ENCODE measurements at places on chromosomes 4 and X. TPM values are rescaled to one million over a fixed set of nuclear protein-coding genes. Genes with fewer than 3 reads are reported as not detected.

GRCh38 chr4:140135529-140136088, 18.4 kb downstream of the MAML3 start:
- no peaks in the 10 kb centered on the region for H3K4me1 ChIP-seq
- H3K36me3 ChIP-seq = no peaks in the 10 kb centered on the region
- no peak for DNase-seq
- H3K27ac ChIP-seq = no peak overlapping the region

GRCh38 chr4:114986133-114986532, 127.3 kb downstream of the NDST4 start:
- H3K27me3 ChIP-seq = no peaks in the 10 kb centered on the region
- no peaks in the 10 kb centered on the region for H3K36me3 ChIP-seq
- H3K4me3 ChIP-seq = no peak overlapping the region
- H3K4me1 ChIP-seq = no peaks in the 10 kb centered on the region

DNA sequence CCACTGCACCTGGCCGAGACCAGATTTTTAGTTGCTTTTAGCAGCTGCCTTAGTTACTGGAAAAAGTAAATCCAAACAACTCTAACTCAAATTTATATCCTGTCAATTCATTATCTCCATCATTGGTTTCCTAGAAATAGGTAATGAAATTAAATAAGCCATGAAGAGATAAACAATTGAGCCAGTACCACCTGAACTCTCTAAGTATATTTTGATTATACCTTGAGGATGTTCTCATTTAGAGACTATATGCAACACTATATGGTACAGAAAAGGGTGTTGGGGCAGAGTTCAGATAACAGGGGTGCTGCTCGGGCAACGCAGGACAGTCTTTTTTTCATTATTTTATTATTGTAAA, 35.0 kb downstream of the SAT1 start:
- H3K36me3 ChIP-seq = no peaks in the 10 kb centered on the region
- H3K4me3 ChIP-seq = no peak overlapping the region
- no peak for DNase-seq
- no peaks in the 10 kb centered on the region for H3K27me3 ChIP-seq
- peak overlapping the region; percentile 27 for H3K27ac ChIP-seq
- no peaks in the 10 kb centered on the region for H3K4me1 ChIP-seq

DNA sequence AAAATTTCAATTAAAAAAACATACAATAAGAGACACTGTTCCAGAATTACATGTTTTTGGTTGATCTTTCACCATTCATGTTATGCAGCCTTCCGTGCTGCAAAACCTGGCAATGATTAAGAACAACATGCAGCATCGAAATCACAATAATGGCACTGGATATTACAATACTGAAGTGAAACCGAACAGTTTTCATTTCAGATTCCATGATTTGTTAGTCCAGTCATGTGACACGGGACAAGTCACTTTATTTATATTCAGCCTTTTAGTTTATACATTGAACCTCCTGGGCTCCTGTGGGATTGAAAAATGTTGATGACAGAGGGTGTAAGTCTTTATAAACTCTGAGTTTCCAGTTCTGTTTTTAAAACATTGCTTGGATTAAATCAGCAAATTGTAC, 142.5 kb upstream of the TTC29 start:
- no peak for DNase-seq
- no peak overlapping the region for H3K4me3 ChIP-seq
- no peaks in the 10 kb centered on the region for H3K4me1 ChIP-seq
- no peak overlapping the region for H3K27ac ChIP-seq
- no peaks in the 10 kb centered on the region for H3K36me3 ChIP-seq

DNA sequence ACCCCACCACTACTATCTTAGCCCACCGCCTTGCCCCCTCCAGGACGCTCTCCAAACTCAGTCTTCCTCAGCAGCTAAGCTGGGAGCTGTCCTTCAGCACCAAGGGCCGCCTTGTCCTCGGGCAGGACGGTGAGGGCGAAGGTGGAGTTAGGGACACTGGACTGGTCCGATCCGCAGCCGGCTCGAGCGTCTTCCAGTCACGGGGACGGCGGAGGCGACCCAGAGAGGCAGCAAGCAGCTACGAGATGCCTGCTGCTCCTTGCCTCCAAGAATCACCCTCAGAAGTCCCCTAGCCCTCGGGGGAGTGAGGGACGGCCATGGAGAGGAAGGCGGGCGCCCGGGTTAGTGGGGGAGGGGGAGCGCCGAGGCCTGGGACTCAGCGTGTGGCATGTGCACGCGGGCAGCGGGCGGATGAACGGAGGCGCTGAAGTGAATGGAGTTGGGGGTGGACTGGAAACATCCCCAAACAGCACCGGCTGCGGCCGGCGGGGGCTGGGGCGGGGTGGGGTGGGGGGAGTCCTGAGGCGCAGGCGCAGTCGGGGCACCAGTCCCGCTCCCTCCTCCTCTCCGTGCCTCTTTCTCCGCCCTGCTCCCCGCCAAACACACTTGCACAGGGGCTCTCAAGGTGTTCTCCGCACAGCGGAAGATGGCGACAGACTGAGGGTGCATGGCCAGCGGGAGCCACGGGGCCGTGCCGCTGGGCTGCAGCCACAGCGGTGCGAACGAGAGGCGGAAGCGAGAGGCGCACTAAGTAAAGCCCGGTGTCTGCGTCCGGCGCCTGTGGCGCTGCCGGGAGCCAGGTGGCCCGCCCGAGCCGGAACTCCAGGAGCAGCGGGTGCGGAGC, at the start of gene NALF2:
Gene NALF2 (plus strand): TSS at position 545 of the 844 bp plus-strand sequence. CDS start 957 bp downstream, outside the sequence.
- H3K27me3 ChIP-seq = no peaks in the 10 kb centered on the region
- no peak for DNase-seq
- no peak within 1 kb of the TSS for H3K27ac ChIP-seq

DNA sequence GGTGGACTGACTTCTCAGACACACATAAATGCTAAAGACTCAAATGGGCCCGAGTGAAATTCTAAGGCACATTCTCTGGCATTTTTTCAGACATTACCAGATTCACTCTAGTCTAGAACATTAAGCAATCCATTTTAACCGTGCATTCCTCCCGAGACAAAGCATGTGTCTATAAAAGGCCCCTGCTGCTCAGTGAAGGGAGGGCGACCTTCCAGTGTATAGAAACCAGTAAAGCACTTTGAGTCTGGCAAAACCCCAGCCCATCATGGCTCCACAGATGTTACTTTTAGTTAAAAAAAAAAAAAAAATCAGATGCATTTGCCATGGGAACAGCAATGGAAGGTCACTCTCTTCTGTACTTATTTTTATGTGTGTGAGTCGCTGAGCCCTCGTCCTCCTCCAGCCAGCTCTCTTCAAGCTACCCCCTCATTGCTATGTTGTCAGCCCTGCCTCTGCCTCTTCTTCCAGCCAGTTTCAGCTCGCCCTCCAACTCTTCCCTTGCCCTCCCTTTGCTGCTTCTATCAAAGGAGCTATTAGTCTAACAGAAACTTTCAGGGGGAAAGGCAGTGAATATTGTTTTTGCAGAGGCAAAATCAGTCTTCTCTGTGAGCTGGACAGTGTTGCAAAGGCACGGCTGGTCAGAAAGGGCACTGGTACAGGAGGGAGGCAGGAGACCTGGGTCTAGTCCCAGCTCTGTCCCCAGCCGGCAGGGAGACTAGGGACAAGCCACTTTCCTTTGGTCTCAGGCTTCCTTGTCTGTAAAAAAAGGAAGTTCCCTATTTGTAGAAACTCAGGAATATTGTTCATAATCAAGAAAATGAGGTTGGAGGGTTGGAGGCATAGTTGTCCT, 644.2 kb downstream of the ZNF674 start:
- no peaks in the 10 kb centered on the region for H3K4me1 ChIP-seq
- no peaks in the 10 kb centered on the region for H3K36me3 ChIP-seq
- H3K27me3 ChIP-seq = no peaks in the 10 kb centered on the region
- no peak for DNase-seq
- H3K27ac ChIP-seq = no peak overlapping the region

- H3K4me3 ChIP-seq = no peak overlapping the region
- no peaks in the 10 kb centered on the region for H3K36me3 ChIP-seq
- no peak for DNase-seq
Measured at GRCh38 chr4:84279678-84280077, 219.4 kb downstream of the NKX6-1 start.

DNA sequence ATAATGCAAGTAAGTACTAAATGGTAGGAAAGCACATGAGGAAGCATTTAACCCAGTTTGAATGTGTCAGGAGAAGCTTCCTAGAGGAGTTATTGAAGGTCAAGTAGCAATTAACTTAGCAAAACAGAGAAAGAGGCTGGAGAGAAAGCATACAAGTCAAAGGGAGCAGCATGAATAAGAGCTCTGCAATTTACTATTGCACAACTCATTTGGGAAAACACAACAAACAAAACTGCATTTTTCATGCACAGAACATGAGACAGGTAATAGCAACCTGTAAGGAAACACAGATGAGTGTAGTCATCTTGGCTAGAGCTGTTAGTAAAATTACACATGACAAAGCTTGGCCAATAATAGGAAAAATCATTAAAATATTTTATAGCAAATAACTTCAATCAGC, 538.1 kb downstream of the PPP4R3C start:
- DNase-seq = no peak
- no peaks in the 10 kb centered on the region for H3K27me3 ChIP-seq
- no peak overlapping the region for H3K27ac ChIP-seq

DNA sequence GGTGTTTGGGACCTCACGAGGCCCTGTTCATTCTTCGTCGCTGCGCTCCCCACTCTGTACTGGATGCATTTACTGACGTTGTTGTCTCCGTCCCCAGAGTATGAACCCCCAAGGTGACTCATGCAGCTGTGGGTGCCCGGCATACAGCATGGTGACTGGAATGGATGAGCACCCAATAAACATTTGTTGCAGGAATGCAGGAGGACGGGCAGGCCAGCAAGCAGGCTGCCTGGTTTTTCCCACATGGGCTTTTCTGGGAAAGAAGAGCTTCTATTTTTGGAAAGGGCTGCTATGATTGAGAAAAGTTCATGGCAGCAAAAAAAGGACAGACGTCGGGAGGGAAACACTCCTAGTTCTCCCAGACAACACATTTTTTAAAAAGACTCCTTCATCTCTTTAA, 893 bp upstream of the SOD3 start:
- H3K27ac ChIP-seq = peak overlapping the region; percentile 50
- H3K4me1 ChIP-seq = no peaks in the 10 kb centered on the region
- no peaks in the 10 kb centered on the region for H3K36me3 ChIP-seq
- no peak overlapping the region for H3K4me3 ChIP-seq

Gene TLR2
- total RNA-seq = 4.7 TPM

Gene TCEAL1
- total RNA-seq = 38.8 TPM
